ENCODE measurements at places on chromosomes 4 and X.

GRCh38 chrX:10111364-10112148 is 45.2 kb upstream of the CLCN4 start:
- peak; percentile 2 for DNase-seq

DNA sequence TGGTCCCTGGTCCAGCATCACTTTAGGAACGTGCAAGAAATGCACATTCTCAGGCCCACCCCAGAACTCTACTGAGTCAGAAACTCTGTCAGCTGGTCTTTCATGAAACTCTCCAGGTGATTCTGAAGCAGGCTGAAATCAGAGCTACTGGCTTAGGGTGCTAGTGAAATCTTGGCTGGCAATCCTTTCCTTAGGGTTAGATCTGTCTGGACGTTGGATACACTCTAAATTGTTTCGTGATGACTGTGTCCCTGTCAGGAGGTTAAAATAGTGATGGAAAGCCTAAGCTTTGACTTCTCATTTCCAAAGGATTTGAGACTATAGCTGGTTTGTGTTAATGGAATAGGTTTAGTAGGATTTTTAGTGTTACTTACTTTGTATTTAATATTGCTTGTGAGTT is 99.1 kb downstream of the ARHGAP10 start:
- no peak for DNase-seq

DNA sequence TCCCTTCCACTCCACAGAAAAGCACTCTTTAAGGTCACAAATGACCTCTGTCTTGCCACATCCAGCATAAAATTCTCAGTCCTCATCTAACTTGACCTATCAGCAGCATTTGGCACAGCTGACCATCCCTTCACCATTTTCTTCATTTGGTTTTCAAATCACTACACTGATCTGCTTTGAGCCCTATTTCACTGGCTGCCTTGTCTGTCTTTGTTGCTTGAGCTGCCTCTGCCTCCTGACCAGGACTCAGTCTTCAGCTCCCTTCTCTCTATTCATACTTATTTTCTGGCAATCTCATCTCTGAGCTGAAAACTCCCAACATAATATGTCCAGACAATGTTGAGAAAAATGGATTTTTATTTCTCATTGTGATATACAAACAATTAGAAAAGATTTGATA is 27.7 kb upstream of the PDE5A start:
- DNase-seq: no peak

GRCh38 chrX:23317799-23318724 is 16.6 kb upstream of the PTCHD1 start:
- no peak for DNase-seq

DNA sequence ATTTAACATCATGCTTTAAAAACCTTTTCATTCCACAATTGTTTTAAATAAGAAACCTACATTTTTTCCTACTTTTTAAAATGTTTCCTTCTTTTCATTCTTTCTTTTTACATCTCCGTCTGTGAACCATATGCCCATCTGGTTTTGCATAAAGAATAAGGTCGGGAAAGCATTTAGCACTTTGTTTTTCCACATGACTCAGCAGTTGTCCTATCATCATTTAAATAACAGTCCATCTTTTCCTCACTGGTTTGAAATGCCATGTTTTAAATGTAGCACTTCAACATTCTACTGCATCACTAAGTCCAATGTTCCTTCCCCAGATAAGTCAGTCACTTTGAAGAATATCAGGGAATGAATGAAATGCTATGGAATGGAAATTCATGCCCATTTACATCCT is 128.4 kb downstream of the SH3RF1 start:
- DNase-seq: no peak

GRCh38 chr4:10164877-10165283 is 48.3 kb upstream of the WDR1 start:
- DNase-seq: no peak

- DNase-seq: no peak
These were observed 13.3 kb downstream of the NKX3-2 start for GRCh38 chr4:13530823-13531624.

DNA sequence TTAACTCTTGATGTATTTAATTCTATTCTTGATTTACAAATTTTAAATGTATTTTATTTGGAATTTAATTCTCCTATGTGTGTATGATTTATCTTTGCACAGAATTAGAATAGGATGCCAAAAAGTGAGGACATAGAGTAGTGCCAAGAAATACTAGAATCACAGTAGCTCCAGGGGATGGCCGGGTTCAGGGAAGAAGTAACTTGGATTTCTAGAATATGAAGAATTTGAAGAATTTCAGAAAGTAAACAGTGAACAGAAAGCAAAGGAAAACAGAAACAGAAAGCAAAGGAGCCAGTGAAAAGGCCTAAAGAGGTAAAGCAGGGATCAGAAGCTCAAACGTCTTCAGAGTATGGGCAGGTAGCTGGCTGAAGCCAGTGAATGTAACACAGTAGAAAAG is 1187.6 kb downstream of the RPA4 start:
- no peak for DNase-seq

DNA sequence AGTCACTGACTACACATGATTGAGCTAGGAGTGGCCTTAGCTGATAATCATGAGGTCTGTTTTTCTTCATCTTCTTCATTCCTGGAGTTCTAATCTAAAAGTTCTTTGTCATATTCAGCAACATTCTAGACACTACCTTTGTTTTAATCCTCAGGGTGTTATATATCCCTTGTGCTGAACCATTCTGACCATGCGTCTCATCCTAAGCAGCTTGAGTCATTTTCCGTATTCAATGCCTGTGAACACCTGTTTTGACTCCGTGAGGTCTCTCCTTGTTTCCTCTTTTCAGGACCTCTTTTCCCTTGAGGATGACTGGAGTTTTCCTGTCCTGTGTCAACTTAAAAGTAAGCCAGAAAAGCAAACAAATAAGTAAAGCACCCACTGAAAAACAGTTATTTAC is 597.9 kb downstream of the GBA3 start:
- no peak for DNase-seq

- no peak for DNase-seq
These were observed 2.4 kb downstream of the ZNF275 start for GRCh38 chrX:153336121-153336894.

DNA sequence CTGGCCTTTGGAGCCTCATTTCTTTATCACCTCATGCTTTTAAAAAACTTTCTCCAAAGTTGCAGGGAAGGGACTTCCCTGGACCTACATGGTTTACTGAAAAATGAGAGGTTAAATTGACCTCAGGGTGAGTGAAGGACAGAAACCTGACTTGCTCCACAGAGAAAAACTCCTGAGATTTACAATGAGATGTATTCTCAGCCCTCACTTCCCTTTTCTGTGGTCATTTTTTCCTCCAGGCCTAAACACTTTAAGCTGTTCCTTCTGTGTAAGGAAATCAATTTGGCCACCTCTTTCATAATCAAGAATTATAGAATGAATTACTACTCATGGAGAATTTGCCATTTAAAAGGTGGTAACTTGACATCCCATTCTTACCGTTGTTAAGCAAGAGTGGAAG is 77.9 kb downstream of the HPGD start:
- DNase-seq: no peak

DNA sequence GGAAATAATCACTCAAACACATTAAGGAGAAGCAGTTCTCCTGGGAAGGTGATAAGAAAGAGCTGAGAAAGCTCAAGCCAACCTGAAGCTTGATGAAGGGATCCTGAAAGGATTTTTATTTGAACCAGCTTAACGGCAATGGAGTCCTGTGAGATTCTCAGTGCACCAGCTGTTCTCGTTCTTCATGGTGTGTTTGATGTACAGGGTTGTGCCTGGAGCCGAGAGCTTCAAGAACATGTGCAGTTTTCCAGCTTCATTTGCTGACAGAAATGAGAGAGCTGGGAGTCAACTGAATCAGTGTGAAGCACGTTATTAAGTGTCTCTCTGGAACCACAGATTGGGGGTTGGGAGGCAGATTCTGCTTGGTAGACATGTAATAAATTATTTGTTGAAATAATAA is 115.7 kb downstream of the ANKRD50 start:
- DNase-seq: no peak

- no peak for DNase-seq
These were observed 2.7 kb downstream of the ELOVL6 start for GRCh38 chr4:110195561-110196205.

GRCh38 chr4:12231098-12231497 is 802.4 kb upstream of the HS3ST1 start:
- no peak for DNase-seq

GRCh38 chr4:1855333-1856070 is 454 bp downstream of the LETM1 start:
- DNase-seq: no peak

DNA sequence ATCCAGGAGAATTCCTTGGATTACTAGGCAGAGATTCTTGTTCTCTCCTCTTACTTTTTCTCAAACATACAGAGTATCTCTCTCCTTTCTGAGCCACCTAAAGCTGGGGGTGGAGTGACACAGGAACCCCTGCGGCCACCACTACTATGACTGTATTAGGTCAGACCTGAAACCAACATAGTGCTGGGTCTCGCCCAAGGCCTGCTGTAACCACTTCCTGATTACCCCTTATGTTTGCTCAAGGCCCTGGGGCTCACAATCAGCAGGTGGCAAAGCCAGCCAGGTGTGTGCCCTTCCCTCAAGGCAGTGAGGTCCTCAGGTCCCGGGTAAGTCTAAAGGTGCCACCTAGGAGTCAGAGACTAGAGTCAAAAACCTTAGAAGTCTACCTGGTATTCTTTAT is 166.4 kb downstream of the PARM1 start:
- no peak for DNase-seq

DNA sequence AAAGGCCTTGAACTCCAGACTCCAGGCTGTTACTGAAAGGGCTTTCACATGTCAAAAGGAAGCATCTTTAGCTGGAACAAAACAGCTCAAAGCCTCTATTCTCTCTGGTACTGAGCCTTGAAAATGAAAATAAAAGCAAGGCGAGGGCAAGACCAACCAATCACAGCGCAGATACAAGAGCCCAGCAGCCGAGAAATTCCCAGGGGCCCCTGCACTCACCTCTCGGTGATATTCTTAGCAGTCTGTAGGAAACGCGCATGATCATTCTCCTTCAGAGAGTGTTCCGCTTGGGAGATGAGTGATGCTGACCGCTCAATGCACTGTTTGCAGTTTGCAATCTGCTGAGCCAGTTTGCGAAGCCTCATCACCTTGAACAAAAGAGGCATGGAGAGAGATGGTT is 138.1 kb downstream of the MID1 start:
- DNase-seq: no peak

DNA sequence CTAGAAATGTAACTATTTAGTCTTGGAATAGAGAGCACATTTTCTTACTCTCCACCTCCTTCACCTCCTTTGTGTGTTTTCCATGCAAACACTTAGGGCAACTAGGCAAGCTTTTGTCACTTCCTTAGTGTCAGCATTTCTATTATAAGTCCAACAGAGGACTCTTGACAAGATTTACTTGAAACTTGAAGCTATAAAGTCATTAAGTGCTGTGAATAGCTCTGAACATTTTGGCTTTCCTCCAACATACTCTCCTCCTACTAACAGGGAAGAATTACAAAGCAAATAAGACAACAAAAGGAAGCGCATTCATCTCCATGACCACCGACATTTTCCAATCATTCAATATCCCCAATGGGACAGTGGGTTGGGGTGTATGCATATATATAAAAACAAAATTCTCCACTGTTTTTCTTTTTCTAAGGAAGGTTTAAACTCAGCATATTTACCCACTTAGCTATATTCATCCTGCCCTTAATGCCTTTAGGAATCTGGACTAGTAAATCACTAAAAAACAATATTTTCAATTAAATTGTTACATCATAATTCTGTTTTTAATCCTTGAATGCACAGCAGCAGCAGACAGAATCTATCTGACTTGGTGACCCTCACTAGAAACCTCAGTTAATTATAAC is 264.6 kb downstream of the SNCA start:
- DNase-seq: no peak

GRCh38 chr4:100736641-100737451 is 219.0 kb upstream of the EMCN start:
- no peak for DNase-seq

DNA sequence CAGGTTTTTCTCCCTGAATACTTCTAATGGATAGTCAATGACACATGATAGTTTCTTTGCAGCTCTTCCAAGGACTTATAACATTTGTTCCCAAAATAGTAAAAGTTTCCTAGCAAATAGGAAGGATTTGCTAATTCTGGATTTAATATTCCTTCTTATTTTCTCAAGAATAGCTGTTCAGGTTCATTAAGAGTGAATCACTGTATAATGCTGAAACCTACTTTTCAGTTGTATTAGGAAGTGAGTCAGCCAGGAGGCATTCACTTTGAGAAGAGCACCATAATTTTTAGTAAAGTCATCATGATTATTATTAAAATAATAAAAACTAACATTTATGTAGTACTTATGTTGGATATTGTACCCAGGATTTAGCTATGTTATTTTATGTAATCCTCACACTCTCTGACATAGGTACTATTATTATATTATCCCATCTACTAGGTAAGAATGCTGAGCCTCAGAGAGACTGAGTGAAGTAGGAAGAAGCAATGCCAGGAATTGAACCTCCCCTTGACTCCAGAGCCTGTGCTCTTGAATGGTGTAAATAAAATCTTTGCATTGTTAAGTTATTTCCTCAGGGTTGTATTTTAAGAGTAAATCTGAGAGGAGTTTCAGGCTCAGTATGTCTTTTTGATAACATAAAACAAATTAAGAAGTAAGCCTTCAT is 114.8 kb downstream of the REELD1 start:
- DNase-seq: no peak

GRCh38 chr4:52638717-52639116 is 20.4 kb downstream of the USP46 start:
- no peak for DNase-seq

DNA sequence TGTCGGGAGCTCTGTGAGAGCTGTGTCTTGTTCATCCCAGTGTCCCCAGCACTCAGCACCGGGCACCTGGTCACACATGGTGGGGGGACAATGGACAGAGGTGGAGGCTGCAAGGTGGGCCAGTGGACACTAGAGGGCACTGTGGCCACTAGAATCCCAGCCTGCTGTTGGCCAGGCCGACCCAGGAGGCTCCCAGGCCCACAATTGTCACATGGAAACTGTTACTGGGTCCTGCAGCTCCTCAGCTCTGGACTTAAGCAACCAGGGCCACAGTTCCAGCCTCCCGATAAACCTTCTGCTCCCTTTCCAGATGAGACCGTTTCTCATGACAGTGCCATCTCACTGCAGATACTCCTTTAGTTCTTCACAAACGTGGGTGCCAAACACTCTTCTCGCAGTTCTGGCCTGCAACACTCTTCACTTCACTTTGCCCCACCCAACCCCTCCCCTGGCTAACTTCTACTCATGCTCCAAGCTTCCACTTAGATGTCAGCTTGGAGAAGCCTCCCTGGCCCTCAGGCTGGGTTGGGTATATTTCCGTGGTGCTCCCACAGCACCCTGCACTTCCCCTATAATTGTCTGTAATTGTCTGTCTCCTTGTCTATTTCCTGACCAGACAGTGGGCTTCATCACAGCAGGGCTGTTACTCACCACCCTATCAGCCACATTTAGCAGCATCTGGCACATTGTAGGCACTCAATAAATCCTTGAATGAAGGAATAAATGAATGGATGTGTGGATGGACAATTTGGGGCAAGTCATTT is 3.5 kb upstream of the IQSEC2 start:
- DNase-seq: no peak

DNA sequence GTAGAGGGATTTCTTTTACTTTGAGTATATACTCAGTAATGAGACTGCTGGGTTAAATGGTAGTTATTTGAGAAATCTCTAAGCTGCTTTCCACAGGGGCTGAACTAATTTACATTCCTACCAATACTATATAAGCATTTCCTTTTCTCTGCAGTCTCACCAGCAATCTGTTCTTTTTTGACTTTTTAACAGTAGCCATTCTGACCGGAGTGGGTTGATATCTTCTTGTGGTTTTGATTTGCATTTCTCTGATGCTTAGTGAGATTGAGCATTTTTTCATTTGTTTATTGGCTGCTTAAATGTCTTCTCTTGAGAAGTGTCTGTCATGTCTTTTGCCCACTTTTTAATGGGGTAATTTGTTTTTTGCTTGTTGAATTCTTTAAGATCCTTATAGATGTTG is 43.3 kb downstream of the SPCS3 start:
- no peak for DNase-seq
